Upper lobe of right lung (tissue), 1 donor: ENCODE measurements at places on chromosomes 3 and 15. TPM values are rescaled to one million over a fixed set of nuclear protein-coding genes. Genes with fewer than 3 reads are reported as not detected.
A peak's percentile ranks its signal among the peaks of the same experiment; 100 is the strongest.

The SAMD7 gene
- not detected for total RNA-seq

DNA sequence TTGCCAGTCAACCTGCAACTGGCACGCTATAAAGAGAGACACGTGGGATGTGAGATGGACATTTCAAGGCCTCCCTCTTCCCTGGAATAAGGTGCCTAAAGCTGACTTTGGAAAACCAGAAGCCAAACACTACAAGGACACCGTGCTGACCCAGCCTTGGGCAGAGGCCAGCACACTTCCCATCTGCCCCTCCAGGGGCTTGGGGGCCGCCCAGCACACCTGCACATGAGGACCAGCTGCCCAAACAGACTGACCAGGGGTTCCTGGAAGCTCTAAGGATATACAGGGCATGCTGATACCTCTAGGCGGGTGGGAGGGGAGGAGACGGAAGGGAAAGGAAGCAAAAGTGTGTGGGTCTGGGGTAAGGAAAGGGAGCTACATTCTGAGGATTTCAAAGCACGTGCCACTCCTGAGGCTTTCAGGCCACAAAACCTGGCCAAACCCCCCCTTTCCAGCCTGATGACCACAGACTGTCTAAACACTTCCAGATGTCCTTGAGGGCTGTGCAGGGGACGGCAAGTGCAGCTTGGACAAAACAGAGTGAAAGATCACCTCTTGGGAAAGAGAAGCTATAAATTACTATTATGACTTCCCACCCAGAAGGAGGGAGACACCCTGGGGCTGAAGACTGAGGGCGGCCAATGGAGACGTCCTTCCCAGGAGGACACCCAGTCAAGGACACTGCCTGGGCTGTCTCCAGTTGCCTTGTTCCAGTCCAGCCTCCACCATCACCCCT lies 57.9 kb downstream of the ADCY5 start:
- no peak for DNase-seq
- no peaks in the 10 kb centered on the region for H3K27me3 ChIP-seq
- no peaks in the 10 kb centered on the region for H3K4me1 ChIP-seq
- H3K27ac ChIP-seq, result no peak overlapping the region
- H3K4me3 ChIP-seq, result no peak overlapping the region

- H3K4me1 ChIP-seq, result no peaks in the 10 kb centered on the region
- no peak overlapping the region for H3K27ac ChIP-seq
- DNase-seq, result no peak
- H3K27me3 ChIP-seq, result no peaks in the 10 kb centered on the region
- H3K4me3 ChIP-seq, result no peak overlapping the region
- H3K36me3 ChIP-seq, result peaks cover 74% of the 10 kb centered on the region
Measured at GRCh38 chr3:100730524-100730923, 21.2 kb downstream of the TFG start.

GRCh38 chr3:185311991-185312390 lies 50.9 kb upstream of the MAP3K13 start:
- H3K27ac ChIP-seq, result no peak overlapping the region
- no peak overlapping the region for H3K4me3 ChIP-seq
- no peaks in the 10 kb centered on the region for H3K36me3 ChIP-seq
- peaks cover 8% of the 10 kb centered on the region for H3K4me1 ChIP-seq

The CORO2B gene
- total RNA-seq, result 3.6 TPM

- no peaks in the 10 kb centered on the region for H3K36me3 ChIP-seq
- H3K4me1 ChIP-seq, result no peaks in the 10 kb centered on the region
- H3K27me3 ChIP-seq, result no peaks in the 10 kb centered on the region
Measured at GRCh38 chr3:36524560-36524959, 144.3 kb downstream of the STAC start.

DNA sequence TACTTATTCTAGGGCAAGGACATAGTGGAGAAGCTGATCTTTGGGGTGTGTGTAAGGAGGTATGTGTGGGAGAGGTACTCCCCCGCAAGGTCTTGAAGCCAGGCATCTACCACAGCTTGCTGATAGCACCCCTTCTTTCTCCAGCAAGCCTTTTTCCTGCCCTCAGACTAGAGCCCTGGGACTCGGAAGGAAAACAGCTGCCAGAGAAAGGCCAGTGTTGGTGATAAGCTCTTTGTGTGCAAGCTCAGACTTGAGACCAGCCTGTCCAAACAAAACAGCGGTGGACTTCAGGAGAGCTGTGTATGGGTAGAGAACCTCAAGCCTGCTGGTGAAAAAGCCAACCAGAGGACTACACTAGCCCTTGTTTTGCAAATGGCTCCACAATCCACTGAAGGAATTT lies 1028.6 kb downstream of the MCTP2 start:
- no peaks in the 10 kb centered on the region for H3K27me3 ChIP-seq
- H3K36me3 ChIP-seq, result no peaks in the 10 kb centered on the region
- H3K27ac ChIP-seq, result peak overlapping the region; percentile 15
- H3K4me3 ChIP-seq, result no peak overlapping the region

- no peaks in the 10 kb centered on the region for H3K36me3 ChIP-seq
- no peaks in the 10 kb centered on the region for H3K27me3 ChIP-seq
- peaks cover 37% of the 10 kb centered on the region for H3K4me1 ChIP-seq
- H3K4me3 ChIP-seq, result no peak overlapping the region
- DNase-seq, result no peak
- H3K27ac ChIP-seq, result no peak overlapping the region
Measured at GRCh38 chr3:16423298-16423697, 90.2 kb downstream of the RFTN1 start.

- H3K4me1 ChIP-seq, result peaks cover 16% of the 10 kb centered on the region
- no peak overlapping the region for H3K27ac ChIP-seq
- no peaks in the 10 kb centered on the region for H3K36me3 ChIP-seq
- no peak overlapping the region for H3K4me3 ChIP-seq
- no peak for DNase-seq
Measured at GRCh38 chr15:39785841-39786240, 3.2 kb upstream of the FSIP1 start.

GRCh38 chr3:129207479-129207878 lies 23.8 kb upstream of the CNBP start:
- H3K27me3 ChIP-seq, result no peaks in the 10 kb centered on the region
- H3K4me3 ChIP-seq, result no peak overlapping the region
- no peak for DNase-seq

- H3K4me1 ChIP-seq, result no peaks in the 10 kb centered on the region
- no peak overlapping the region for H3K27ac ChIP-seq
- H3K4me3 ChIP-seq, result no peak overlapping the region
- no peaks in the 10 kb centered on the region for H3K36me3 ChIP-seq
Measured at GRCh38 chr15:71463156-71463665, 347.1 kb upstream of the NR2E3 start.

- DNase-seq, result no peak
- H3K27me3 ChIP-seq, result peaks cover 16% of the 10 kb centered on the region
- H3K4me3 ChIP-seq, result no peak overlapping the region
- H3K27ac ChIP-seq, result no peak overlapping the region
Measured at GRCh38 chr15:91050128-91050455, 27.7 kb upstream of the VPS33B start.

The CHRNB4 gene
- total RNA-seq, result not detected

The SCAMP5 gene
- 2.6 TPM for total RNA-seq

GRCh38 chr3:94185753-94186152 lies 122.9 kb downstream of the NSUN3 start:
- no peaks in the 10 kb centered on the region for H3K4me1 ChIP-seq
- no peaks in the 10 kb centered on the region for H3K36me3 ChIP-seq
- H3K27me3 ChIP-seq, result no peaks in the 10 kb centered on the region
- no peak overlapping the region for H3K4me3 ChIP-seq
- H3K27ac ChIP-seq, result no peak overlapping the region

The DPPA2 gene
- not detected for total RNA-seq
